ENCODE measurements at places on chromosomes 11 and 22. TPM values are rescaled to one million over a fixed set of nuclear protein-coding genes. Genes with fewer than 3 reads are reported as not detected.
A peak's percentile ranks its signal among the peaks of the same experiment; 100 is the strongest.

GRCh38 chr22:18005201-18005926 lies 19.0 kb downstream of the MICAL3 start:
- DNase-seq, result no peak

DNA sequence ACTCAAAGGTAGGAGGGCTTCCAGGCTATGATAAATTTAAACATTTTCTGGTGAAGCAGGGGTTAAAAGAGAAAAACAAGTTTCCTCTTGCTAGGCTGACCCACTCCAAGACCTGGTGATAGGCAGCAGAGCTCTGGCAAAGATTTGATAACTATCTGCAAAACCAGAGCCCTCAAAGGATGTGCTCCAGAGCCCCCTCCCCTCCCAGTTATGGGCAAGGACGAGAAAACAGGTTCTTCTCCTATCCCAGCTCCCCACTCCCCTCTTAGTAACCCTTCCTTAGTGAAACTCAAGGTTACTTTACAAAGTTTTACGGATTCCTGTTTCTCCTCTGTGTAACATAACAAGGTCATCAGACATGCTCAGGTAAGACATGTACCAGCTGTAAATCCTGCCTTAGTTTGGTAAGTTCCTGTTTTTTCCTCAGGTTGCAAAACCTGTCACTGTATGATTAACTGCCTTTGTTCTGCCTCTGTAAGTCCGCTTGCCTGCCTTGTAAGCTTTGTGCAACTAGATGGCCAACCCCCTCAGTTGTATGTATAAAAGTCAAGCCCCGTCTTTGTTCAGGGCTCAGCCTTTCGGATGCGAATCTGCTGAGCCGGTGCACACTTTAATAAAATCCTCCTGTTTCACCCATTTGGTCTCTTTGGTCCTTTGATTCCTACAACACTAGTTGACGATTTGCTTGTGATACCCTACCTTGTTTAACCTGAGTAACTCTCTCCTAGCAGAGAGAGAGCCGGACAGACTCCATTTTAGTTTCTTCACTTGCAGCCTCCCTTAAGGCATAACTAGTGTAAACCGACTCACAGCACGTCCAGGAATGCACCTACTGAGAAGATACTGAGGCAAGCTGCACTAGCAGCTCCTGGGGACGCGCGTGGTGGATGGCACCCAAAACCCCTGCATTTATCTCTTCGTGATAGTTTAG lies 13.9 kb downstream of the APOBEC3H start:
- DNase-seq, result peak; percentile 65

DNA sequence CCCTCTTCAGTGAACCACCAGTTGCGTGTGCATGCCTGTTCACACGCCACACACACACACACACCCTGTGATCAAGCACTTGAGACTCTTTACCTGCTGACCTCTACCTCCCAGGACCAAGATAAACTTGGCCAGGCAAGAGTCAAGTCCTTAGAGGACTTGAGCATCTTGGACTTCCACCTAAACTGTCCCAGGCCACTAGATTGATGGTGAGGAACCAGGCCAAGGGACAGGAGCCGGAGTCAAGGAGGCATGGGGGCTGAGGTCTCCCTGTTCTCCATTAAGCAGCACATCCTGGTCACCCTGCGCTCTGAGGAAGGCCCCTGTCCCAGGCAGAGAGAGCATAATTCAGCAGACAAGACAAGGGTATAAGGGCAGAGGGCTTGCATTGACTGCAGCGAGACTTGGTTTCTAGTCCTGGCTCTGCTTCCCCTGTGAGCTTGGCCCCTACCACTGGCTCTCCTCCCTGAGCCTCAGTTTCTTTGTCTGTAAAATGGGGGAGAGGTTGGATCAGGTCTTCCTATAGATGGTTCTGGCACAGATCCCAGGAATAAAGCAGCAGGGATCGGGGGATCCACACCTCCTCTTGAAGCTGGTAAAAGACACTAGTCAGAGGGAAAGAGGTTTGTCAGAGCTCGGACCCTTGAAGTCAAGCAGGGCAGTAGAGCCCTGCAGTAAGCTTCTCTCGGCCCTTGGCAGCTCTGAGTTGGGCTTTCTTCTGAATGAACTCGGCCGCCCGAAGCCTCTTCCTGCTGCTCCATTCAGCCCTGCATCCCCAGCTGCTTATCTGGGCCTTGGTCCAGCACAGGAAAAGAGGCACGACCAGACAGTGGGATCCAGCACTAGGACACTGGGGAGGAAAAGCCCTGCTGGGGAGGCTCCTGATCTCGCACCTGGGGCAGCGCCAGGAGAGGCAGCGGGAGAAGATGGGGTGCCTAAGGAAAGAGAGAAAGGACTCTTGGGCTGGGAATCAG lies 2.0 kb downstream of the CREB3L1 start:
- no peak for DNase-seq

DNA sequence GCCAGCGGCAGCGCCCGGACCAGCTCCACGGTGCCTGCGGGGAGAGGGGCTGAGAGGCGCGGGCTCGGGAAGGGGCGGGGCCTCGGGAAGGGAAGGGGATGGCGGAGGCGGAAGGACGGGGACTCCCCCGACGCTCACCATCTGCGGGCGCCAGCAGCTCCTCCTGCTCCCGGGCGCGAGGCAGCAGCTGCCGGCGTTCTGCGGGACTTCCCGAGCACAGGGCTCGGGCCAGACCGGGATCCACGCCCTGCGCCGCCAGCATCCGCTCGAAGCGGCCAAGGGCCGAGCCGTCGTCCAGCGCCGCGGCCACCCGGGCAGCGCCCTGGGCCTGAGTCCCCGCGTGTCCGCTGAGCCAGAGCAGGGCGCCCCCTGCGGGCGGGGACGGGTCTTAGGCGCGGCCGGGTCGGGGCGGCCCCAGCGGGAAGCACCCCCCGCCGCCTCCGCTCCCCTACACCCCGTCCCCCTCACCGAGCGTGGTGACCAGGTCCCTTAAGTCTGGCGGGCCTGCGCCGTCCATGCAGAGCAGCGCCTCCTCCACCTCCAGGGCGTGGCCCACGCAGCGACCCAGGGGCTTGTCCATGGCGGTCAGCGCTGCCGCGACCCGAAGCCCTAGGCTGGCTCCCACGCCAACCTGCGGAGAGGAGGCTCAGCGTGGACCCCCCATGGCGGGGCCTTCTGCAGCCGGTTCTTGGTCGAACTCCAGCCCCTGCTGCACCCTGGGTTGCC lies 873 bp upstream of the SCO2 start:
- peak; percentile 74 for DNase-seq

Gene OR51B5
- 0.20 TPM for polyA plus RNA-seq

DNA sequence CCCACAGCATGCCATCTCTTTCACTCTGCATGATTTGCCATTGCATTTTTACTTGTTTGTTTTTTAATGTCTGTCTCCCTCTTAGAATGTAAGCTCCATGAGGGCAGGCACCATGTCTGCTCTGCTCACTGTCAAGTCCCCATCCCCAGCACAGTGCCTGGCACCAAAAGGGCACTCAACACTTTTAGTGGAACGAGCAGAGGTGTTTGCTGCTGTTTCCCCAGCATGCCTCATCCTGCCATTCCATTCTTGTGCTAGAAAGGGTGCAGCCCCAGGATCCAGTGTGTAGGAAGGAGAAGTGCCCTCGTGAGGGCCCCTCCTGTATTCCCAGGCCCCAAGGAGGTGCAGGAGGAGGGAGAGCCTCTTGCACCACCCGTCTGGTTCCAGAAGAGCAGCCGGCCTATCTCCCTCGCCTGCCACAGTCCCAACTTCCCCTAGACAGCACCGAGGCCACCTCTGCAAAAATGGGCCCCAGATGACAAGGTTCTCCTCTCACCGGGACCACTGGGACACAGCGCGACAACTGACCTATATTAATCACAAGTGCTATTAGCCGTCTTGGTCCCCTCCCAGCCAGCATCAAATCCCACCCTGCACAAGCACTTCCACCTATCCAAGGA lies 33.3 kb upstream of the CACNG2 start:
- no peak for DNase-seq

Data from left kidney (tissue), 8 donors.